ENCODE measurements at places on chromosomes 3 and 15.

DNA sequence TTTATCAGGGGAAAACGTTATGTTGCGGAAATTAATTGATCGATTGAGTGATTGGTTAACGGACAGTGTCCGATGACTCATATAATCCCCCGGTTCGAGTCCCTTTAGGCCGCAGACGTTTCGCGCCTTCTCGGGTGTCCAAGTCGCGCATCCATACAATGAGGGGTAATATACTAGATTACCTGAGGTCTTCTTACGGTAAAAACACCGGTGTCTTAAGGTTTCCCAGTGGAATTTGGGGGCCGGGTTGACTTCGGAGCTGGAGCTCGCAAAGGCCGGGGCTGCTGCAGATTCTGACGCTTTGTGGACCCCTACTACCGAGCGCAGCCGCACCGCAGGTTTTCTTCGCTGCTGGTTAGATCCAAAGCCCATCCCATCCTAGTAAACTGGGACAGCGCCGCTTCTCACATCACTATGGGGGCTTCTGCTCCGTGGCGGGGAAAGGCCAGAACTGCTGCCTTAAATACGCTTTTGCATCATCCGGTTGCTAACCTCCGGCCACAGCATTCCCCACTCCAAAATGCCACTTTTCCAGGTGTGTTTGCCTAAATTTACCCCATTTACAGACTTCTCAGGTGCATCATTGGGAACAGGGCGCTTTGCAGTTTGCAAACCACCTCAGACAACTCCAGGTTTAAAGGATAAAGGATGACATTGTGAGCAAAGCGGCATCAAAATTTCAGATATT, 858 bp upstream of the SACM1L start:
- DNase-seq: no peak

DNA sequence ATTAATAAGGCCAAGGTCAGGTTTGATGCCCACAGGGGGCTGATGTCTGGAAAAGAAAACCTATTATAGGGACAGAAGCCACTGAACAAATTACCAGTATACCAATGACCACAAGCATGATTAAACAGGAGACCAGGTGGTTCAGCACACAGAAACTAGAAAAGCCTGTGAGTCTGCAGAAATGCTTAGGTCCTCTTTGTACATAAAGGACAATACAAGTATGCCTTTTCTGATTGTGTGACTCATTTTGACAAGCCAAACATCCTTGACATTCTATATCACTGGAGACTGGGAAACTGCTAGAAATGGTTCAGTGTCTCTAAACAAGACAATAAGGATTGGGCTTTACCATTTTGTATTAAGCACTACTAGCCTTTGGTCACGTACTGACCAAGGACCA, 113.2 kb upstream of the MYO5C start:
- no peak for DNase-seq

DNA sequence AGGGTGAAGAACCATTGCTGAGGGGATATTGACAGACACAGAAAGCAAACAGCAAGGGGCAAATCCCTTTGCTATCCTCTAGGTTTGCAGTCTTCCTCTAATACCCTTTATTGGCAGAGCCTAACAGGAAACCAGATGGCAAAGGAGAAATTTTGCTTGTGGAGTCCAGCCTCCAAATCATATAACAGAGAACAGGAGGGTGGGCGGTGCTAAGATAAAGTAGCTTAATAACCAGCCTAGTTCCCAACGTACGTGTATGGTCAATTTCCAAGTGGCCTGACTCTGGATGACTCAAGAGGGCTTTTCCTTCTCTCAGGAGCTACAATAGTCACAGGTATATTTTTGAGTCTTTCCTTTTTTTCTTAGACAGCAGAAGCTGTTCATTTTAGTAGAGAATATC, 404.5 kb downstream of the PDCD6IP start:
- DNase-seq: no peak

GRCh38 chr15:31160297-31160696, 58.8 kb upstream of the TRPM1 start:
- no peak for DNase-seq

DNA sequence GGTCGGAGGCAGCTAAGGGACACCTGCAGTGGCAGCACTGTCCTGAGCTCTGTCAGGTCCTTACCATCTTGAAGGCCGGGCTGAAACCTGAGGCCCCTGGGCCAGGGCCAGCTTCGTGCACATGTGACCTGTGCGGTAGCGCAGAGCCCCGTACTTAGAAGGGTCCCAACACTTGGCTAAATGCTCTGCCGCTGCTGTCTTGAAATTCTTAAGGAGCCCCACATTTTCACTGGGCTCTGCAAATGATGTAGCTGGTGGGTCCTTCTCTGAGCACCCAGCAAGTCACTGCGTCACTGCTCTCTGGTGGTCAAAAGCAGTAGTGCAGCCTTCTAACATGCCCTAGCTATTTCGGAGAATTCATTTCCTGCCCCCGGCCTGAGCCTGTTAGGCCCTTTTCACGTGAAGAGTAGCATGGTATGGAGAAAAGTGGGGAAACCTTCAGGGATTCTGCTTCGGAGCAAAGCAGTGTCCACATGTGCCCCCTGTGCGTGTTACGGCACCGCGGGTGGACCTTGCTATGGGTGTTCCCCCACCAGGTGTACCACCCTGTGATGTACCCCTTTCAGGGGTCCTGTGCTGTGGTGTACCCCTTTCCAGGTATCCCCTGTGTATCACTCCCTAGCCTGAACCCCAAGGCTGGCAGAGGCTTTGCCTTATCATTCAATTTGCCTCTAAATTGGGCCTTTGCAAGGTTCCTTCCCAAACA, 79.7 kb downstream of the TMEM266 start:
- DNase-seq: peak; percentile 53

- DNase-seq: no peak
These were observed 41.1 kb downstream of the LIMD1 start for GRCh38 chr3:45635475-45636256.

DNA sequence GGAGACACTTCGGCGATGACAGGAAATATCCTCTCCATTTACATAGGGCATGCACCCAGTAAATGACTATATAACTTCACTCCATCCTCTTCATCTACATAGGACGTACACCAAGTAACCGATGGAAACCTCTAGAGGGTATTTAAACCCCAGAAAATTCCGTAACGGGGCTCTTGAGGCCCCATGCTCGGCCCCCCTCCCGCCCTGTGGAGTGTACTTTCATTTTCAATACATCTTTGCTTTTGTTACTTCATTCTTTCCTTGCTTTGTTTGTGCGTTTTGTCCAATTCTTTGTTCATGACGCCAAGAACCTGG, 7.5 kb upstream of the FAM107A start:
- no peak for DNase-seq

DNA sequence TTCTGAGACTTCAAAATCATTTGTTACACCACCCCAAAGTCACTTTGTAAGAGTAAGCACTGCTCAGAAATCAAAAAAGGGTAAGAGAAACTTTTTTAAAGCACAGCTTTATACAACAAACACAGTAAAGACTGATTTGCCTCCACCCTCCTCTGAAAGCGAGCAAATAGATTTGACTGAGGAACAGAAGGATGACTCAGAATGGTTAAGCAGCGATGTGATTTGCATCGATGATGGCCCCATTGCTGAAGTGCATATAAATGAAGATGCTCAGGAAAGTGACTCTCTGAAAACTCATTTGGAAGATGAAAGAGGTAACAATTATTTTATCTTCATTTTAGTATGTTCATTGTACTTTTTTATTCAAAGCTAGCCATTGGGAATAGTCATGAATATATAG, 32.6 kb downstream of the BLM start:
- no peak for DNase-seq

DNA sequence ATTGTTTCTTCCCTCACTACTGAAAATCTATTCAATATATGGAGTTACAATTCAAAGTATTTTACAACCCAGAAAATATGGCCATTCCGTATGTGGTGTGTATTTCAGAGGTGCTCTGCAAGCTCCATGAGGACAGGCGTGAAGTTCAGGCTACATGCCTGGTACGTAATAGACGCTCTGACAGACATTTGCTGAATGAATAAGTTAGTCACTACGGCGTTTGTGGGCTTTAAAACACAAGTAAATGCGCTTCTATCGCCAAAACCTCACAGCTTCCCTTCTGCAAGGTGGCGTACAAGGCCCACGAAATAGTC, 701 bp upstream of the TIPARP start:
- no peak for DNase-seq

DNA sequence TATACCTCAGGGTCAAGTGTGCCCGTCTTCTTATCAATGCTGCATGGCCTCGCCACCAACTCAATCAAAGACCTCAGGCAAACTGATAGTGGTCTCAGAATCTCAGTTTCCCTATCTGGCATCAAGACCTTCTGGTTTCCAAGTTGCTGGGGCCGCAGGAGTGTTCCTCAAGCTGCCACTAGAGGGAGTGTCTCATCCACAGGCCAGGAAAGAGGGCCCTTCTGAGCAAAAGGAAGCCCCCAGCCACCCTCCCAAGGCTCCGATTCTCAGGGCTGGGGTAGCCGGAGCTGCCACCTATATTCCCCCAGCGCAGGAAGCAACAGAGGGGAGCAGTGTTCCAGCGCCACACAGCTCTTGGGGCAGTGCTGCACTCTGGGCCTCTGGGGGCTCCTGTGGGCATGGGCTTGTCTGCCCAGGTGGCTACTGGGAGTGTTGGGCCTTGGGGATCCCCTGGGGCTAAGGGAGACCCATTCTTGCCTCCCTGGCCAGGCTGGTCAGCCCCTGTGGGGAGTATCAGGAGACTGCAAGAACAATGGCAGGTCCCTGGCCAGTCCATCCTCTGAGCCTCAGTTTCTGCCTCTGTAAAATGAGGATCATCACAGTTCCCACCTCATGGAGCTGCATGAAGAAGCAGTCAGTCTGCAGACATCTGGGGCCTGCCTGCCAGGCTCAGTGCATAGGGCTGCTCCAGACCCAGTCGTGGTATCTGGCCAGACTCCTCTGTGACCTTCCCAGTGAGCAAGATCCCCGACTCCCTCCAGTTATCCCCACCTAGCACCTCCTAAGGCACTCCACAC, 23.4 kb upstream of the SEC13 start:
- DNase-seq: peak; percentile 43

GRCh38 chr15:43209059-43209824, 11.6 kb downstream of the EPB42 start:
- no peak for DNase-seq

DNA sequence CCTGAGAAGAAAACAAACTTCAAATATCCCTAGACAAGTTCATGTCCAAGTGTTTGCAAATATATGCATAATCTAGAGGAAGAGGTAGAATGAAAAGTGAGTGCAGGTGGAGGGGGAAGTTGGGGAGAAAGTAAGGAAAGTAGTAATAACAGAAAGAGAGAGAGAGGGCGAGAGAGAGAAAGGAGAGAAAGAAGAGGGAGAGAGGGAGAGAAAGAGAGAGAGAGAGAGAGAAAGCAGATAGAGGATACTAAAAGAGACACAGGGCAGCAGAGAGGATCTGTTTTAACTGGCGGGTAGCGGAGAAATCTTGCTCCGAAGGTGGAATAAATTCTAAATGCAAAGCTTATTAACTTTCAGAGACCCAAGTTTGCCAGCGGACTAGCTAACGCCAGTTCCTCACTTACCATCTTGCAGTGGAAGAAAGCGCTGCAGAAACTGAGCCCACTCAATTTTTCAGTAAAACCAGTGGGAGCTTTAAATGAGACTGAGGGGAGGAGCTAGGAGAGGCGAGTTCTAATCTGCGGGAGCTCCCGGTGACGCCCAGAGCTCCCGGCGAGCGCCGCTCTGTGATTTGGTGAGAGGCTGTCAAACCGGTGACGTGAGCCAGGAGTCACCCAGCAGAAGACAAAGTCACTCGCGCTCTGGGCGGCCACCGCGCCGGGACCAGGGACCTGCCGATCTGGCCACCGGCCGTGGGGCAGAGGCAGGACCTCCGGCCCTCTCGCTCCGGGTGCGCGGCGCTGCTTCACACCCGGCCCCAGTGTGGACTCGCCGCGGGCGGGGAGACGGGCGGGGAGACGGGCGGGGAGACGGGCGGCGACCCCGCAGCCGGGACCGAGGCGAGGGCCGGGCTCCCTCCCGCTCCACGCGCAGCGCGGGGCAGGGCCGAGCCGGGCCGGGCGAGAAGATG, at the start of gene GMNC:
TSS of gene GMNC (minus strand) at position 486 of the 910 bp plus-strand sequence. CDS start at position 407, 79 bp downstream.
- no peak for DNase-seq

DNA sequence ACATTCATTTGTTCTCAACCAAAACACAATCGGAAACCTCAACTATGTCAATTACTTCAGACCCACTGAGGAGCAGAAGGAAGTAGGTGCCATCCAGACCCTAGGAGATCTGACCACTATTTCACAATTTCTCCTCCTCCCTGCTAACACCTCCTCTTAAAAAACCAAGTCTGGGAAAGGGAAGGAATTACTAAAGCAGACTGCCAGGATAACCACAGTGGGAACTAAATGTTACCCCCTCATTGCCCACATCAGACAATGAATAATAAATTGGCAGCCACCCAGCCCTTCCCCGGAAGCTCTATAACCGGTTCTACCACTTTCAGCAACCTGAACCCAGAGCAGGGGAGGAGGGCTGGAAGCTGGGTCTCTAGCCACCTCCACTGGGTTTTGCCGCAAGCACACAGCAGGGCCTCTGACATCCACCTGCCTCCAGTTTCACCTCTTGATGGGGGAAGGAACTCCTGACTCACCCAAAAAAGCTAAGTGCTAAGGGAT, 17.6 kb downstream of the C15orf62 start:
- peak; percentile 16 for DNase-seq

GRCh38 chr3:170414202-170414663, 4.4 kb upstream of the CLDN11 start:
- no peak for DNase-seq

DNA sequence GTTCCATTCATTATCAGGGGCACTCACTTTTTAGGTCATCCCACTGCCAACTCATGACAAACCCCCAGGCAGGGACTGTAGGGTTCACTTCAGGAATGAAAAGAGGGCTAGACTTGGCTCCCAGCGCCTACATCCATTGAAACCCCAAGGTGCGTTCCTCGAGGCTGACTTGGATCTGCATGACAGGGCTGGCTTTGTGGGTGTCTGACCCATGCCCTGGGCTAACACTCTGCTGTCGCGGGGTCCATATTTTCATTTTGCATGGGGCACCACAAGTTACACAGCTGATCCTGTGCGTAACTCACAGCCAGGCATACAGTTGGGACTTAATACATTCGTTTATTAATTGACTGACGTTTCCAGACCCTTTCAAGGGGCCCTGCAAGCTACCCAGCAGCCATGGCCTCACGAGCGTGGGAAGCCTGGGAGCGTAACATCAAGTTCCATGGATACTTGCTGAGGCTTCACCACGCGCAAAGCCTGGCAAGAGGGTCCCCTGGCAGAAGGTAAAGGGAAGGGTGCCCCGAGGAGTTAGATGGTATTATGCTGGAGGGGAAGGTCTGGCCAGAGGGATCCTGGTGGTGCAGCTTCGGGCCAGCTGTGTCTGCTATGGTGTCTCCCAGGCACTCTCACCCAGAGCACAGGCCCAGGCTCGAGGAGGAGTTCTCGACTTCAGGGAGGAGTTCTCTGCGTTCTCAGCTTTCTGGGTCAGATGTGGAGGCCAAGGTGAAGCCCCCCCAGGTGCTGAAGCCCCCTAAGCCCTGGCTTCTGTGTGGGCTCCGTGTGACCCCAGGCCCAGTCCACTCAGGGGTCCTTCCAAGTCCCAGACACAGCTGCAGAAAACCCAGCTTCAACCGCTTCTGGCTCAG, 85.4 kb downstream of the ADAMTS17 start:
- no peak for DNase-seq

GRCh38 chr3:23084367-23084766, 118.8 kb upstream of the UBE2E2 start:
- no peak for DNase-seq

- no peak for DNase-seq
These were observed 1.5 kb downstream of the ST8SIA2 start for GRCh38 chr15:92395098-92395635.

GRCh38 chr15:78130466-78131294, 565 bp downstream of the CIB2 start:
- DNase-seq: no peak
